ENCODE measurements at places on chromosomes 3 and 15.

DNA sequence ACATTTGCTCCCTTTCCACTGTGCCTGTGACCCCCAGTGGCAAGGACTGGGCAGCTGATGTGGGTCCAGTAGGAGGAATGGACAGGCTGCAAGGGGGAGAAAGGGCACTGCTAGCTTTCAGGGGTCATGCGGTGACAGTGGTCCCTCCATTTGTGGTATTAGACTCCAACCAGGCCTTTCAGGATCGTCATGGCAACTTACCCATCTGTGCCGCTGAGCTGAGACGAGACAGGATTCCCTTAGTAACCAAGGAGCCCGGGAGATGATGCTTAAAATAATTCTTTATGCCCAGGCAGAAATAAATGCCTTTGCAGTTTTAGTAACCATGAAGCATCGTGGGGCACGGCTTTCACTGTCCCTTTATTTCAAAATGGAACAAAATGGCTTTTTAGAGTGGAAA lies 15.9 kb upstream of the MRPL3 start:
- ATAC-seq, result no peak

GRCh38 chr3:125358923-125359322 lies 16.2 kb downstream of the ZNF148 start:
- no peak for ATAC-seq

- ATAC-seq, result peak; percentile 88
These were observed 19.1 kb downstream of the IREB2 start for GRCh38 chr15:78457101-78457500.

DNA sequence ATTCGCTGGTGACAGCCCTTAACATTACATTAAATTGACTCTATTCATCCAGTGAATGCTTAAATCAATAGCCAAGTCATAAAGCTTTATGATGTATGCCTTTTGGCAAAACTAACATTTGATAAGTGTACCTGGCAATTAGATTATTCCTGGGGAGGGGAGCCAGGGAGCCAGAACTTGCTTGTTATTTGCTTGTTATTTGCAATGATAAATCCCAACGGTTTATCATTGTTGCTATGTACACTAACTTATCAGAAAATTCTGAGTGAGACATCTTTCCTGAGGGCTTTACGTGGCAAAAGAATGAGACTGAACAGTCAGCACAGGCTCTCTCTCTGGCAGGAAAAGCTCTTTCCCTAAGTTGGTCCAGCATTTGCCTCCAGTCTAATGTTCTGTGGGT lies 35.8 kb upstream of the FBN1 start:
- ATAC-seq, result peak; percentile 55

GRCh38 chr3:104908761-104909160 lies 457.9 kb upstream of the ALCAM start:
- peak; percentile 21 for ATAC-seq

GRCh38 chr3:187181454-187182170 lies 15.7 kb upstream of the RTP1 start:
- ATAC-seq, result no peak

- no peak for ATAC-seq
These were observed 4.3 kb downstream of the SST start for GRCh38 chr3:187665764-187666402.

DNA sequence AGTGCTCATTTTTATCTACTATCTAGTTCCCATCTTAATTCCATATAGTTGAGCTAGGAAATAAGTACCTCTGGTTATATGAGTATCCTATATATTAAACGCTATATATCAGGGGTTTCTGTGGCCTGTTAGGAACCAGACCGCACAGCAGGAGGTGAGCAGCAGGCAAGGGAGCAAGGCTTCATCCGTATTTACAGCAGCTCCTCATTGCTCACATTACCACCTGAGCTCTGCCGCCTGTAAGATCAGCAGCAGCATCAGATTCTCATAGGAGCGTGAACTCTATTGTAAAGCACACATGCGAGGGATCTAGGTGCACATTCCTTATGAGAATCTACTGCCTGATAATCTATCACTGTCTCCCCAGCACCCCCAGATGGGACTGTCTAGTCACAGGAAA lies 23.0 kb downstream of the GSK3B start:
- no peak for ATAC-seq

DNA sequence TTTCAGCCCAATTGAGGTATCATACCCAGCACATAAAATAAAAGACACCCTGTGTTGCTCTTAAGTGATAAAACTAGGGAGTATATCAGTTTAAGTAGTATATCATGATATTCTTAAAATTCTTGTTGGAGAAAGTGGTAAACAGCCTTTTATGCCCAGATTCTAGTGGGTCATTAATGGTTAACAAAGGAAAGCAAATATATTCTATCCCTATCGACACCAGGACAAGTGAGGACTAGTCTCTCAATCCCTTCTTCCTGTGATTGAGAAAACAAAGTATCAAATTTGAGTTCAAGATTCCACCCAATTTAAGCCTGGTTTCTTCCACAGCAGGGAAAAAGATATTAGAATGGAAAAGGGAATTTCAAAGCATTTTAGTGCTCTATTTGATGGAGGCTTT lies 142.4 kb upstream of the IL12A start:
- no peak for ATAC-seq

DNA sequence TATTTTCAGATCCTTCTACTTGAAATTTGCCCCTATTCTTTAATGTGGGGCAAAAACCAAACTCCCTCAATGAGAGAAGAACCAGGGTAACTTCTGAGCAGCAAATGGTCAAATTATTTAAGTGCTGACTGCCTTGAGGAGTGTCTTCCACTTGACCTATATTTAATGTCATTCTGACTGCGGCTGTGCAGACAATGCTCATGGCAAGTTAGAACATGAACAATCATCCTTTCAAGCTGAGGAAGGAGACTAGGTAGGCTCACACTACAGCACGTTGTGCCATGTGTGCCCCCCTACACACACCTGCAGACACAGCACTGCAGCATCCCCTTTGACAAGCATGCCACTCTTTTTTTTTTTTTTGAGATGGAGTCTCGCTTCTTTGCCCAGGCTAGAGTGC lies 98.2 kb downstream of the OSBPL10 start:
- no peak for ATAC-seq

DNA sequence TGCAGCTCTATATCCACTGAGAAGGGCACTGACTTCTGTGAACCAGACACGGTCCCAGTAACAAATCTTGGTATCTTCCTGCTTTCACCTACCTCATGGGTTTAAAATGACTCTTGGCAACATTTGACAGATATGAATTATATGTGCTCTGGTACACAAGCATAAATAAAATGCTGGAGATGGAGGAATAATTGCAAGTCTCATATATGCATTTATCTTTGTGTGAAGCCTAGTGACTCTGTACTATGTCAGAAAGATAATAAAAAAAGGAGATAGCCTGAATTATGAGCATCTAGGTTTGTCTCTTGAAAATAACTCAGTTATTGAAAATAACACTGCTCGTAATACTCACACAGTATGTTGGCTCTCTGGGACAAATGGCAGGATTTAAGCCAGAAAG lies 167.1 kb upstream of the CRBN start:
- ATAC-seq, result no peak

Data from SK-N-SH treated with all-trans-retinoic acid at 6 μM for 48 hours (cell line).